Stimulated activated CD8-positive, alpha-beta memory T cell treated with anti-CD3 and anti-CD28 coated beads, Interleukin-7, amount 100 ng/mL, for 48 hours (primary cell): ENCODE measurements at places on chromosomes 7 and 10.

DNA sequence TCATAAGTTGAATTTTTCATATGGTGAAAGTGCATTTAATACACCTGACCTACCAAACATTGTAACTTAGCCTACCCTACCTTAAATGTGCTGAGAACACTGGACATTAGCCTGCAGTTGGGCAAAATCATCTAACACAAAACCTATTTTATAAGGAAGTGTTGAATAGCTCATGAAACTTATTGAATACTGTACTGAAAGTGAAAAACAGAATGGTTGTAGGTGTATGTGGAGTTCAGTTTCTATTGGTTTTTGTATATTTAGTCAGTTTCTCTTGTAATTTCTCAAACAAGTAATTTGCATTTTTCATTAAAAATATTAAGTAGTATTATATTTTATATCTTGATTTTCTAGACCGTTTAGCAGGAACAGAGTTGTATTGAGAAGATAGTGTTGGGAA is 15.3 kb downstream of the CCDC7 start:
- DNase-seq: no peak

DNA sequence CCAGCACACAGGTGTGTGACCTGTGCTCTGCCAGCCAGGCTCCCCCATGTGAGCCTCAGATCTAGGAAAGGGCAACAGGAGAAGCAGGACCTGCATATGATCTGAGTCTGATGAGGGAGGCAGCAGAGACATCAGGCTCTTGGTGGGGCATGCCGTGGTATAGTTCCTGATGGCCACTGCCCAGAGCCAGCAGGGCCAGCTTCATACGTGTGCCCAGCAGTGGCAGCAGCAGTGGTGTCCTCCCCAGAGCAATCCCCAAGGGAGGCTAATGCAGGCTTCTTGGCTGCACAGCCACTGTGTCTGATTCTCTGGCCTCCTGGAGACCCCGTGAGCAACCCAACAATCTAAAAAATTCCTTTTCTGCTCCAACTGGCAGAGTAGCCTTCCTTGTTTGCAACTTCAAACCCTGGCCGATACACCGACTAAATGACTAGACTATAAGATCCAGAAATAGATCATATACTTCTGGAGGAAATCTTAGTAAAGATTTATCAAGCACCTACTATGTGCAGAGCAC is 230.6 kb upstream of the ZMIZ1 start:
- no peak for DNase-seq

GRCh38 chr10:66836771-66837170 is 89.1 kb upstream of the LRRTM3 start:
- no peak for DNase-seq

GRCh38 chr10:83934062-83934461 is 205.2 kb upstream of the GHITM start:
- DNase-seq: no peak

- no peak for DNase-seq
Observed at GRCh38 chr7:82975811-82976468, 186.7 kb downstream of the PCLO start.

GRCh38 chr7:64174941-64175340 is 32.1 kb upstream of the ZNF735 start:
- no peak for DNase-seq
